Femur (tissue), 1 donor: ENCODE measurements at places on chromosomes 2 and 18.

GRCh38 chr2:207937253-207937652 is 88.1 kb downstream of the PLEKHM3 start:
- DNase-seq = no peak

DNA sequence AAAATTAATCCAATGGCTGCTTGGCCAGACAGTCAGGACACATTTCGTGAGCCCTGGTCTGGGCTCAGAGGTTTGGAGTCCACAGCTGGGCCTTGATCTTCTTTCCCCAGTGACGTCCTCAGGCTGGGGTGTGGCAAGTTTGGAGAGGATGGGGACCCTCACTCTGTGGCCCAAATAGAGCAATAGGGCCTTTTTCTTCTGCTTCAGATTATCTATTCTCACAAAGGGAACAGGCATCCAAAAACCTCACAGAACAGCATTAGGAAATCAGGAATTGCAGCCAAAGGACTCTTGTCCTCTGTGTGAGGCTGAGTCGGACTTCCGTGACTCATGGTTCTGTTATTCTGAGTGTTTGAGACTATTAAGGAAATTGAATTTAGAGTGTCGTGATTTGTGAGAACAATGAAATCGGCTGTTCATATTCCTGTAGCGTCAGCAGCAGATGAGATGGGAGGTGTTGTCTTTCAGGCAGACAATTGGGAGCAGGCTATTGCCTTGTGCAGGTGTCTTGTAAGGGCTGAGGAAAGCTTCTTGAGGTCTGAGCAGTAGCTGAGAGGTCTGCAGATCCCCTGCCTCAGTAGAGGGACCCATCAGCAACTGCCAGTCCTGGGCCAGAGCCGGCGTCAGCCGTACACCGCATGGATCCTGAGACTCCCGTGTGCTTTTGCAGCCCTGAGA is 113.8 kb downstream of the SH3RF3 start:
- DNase-seq = peak; percentile 54

GRCh38 chr18:77300579-77300978 is 50.9 kb downstream of the GALR1 start:
- DNase-seq = no peak

DNA sequence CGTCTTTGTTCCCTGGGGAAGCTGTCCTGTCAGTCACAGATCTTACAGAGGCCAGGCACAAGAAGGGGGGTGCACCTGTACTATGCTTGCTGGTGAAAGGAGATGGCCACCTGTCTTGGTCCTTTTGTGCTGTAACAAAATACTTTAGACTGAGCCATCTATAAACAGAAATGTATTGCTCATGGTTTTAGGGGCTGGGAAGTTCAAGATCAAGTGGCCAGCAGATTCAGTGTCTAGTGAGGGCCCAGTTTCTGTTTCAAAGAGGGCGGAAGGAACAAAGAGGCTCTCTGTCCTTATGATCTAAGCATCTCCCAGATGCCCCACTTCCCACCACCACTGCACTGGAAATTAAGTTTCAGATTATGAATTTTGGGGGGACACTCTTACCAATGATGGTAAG is 35.5 kb upstream of the RPL37A start:
- no peak for DNase-seq

GRCh38 chr2:236658974-236659757 is 89.5 kb downstream of the ACKR3 start:
- DNase-seq = no peak

GRCh38 chr18:79416022-79416676 is 20.4 kb downstream of the NFATC1 start:
- DNase-seq = no peak

DNA sequence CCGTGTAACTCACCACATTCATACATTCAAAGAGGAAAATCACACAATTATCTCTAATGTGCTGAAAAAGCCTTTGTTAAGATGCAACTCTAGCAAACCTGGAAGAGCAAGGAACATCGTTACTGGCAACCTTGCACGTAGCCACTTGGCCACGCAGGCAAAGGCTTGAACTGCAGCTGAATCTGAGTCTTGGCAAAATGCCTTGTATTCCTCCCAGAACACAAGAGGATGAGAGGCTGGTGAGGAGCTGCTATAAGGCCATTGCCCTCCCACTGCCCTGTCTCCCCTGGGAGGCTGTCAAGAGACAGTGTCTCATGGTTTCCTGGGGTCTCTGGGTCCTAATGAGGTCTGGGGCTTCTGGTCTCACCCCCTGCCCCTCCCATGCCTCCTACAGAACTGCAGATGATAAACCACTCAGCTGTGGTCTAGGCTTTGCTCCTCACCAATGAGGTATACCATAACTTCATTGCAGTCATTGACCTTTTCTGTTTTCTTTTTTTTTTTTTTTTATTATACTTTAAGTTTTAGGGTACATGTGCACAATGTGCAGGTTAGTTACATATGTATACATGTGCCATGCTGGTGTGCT is 141.4 kb downstream of the SPP2 start:
- DNase-seq = no peak

DNA sequence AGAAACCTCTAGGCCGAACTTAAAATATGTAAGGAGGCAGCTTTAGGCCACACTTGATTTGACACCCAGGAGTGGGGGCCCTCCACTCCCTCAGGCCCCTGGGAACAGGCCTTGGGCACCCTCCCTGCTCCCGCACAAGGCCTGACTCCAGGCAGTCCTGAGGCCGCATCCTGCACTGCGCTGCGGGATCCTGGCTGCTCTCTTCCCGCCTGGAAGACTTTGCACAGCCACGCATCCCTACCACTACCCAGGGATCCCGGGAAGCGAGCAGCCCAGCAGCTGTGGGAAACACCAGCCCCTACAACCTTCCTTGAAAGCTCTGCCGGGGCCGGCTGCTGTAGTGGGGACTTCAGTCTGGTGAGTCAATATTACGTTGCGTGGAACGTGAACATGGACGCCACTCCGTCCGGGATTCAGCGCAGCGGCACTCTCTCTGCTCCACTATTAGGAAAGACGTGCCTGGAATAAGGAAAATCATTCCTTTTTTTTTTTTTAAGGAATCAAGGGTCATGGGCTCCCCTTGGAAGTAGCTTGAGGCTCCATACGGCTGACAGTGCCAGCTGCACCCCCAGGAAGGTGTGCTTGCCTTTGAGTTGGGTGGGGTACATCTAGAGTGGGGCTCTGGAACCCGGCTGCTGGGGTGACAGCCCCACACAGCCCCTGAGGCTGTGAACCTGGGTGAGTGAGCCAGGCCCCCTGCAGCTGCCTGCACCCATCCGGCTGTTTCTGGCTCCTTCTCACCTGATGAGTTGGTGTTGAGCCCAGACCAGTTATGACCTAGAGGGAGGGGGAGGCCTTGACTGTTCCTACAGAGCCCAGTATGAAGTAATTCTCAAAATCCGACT is 119.2 kb upstream of the TMEM18 start:
- DNase-seq = no peak

- DNase-seq = no peak
These were observed 28.9 kb downstream of the NYAP2 start for GRCh38 chr2:225428360-225428759.

DNA sequence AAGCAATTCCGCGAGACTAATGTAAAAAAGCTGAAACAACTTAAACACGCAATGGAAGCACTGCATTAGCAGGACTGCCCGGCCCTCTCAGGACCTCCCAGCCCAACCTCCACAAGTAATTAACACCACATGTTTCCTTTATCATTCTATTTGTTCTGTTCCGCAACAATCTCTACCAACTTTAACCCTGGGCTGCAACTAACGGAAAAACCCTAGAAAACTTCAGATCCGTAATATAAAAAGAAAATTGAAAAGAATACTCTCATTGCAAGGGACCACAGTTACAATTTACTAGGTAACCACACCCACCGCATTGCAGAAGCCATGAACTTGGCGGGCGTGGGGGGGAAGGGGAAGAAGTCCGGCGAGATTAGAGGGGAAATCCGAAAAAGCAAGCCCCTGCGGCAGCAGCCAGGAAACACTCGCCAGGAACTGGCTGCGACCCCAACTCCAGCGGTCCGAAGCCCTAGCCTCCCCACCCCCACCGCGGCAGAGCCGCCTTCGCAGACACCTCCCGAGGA is 1.2 kb downstream of the EPB41L3 start:
- DNase-seq = peak; percentile 70
